NCI-H187 (cell line): ENCODE measurements at places on chromosomes 7 and 10.

DNA sequence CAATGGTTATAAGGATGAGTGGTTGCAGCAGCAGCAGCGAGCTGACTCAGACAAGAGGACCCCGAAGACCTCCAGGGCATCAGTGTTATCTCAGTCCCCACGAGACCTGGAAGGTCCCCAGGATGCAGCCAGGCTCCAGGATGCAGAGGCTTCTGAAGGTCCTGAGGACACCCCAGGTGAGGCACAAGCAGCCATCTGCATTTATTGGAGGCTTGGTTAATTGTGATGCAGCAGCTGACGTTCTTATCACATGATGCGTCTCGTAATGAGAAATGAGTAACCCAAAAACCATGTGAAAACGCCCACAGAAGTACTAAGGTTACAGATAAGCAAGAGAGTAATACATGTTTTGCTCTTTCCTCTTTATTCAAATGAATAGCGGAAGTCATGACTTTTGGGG is 17.4 kb downstream of the C7orf57 start:
- DNase-seq: no peak

GRCh38 chr10:112040696-112041095 is 142.9 kb downstream of the GPAM start:
- no peak for DNase-seq

GRCh38 chr7:43954524-43955228 is 28.4 kb downstream of the UBE2D4 start:
- no peak for DNase-seq

- no peak for DNase-seq
These were observed 3.2 kb upstream of the LIPF start for GRCh38 chr10:88661018-88661417.

DNA sequence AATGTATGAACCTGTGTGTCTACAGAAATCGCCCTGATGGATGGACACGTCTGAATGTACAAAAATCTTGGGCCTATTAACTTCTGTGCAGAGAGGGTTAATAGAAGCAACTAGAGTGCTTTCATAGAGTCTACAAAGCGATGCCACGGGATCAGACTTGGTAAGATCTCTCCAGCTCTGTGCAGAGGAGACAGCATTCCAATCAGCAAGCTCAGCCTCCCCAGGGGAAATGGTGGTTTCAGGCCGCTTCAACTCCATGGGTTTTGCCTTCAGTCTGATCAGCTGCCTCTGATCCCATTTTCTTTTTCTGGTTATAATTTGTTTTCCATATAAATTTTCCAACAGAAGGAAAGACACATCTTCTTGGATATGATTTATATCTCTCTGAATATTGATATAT is 35.1 kb upstream of the COBL start:
- DNase-seq: no peak
